ENCODE measurements at places on chromosomes 5 and 9.

DNA sequence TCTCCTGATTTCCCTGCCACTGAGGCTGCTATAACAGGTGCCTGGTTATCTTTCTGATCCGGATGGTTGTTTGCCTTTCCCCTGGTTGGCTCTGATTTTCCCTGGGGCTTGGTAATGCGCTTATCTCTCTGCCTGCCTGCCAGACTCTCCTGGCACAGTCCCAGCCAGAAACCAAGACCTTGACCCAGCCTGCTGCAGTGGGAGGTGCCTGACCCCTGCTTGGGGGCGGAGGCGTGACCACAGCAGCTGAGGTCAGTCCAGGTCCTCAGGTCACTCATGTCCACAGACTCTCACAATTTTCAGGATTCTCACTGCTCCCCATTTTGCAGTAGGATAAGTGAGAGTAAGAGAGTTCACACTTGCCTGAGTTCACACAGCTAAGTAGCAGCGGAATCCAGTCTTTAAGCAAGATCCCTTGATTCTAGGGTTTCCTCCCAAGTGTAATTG, 24.4 kb upstream of the SYNPO start:
- DNase-seq = no peak

- no peak for DNase-seq
Observed at GRCh38 chr9:111961009-111961408, 64.4 kb downstream of the UGCG start.

DNA sequence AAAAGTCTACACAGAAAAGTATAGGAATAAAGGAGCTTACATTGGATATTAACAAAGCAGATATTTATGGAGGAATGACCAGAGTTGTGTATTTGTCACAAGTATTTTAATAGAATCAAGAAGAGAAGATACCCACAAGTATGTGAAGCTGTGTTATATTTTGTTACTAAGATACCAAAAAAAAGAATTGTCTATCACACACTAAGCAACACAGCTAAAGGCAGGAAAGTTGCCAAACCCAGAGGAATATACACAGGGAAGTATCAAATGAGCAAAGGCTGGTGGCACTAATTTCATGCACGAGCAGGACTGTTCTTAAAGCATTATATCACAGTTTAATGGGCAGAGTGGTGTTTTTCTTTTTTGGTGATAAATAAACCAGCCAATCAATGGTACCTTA, 30.9 kb upstream of the RAI14 start:
- DNase-seq = no peak

DNA sequence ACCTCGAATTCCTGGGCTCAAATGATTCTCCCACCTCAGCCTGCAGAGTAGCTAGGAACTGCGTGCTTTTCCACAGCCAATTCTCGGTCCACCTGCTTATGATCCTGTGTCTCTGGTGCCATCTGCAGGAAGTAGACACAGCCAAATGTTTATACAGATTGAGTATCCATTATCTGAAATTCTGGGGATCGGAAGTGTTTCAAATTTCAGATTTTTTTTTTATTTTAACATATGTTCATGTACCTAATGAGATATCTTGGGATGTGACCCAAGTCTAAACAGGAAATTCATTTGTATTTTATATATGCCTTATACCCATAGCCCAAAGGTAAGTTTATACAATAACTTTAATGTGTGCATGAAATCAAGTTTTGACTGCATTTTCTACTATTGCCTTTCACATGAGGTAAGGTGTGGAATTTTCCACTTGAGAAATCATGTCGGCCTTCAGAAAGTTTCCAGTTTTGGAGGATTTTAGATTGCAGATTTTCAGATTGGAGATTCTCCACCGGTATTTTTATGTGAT, 89.5 kb downstream of the ESM1 start:
- DNase-seq = no peak

- DNase-seq = no peak
Observed at GRCh38 chr5:131305906-131306305, 42.1 kb downstream of the CDC42SE2 start.

DNA sequence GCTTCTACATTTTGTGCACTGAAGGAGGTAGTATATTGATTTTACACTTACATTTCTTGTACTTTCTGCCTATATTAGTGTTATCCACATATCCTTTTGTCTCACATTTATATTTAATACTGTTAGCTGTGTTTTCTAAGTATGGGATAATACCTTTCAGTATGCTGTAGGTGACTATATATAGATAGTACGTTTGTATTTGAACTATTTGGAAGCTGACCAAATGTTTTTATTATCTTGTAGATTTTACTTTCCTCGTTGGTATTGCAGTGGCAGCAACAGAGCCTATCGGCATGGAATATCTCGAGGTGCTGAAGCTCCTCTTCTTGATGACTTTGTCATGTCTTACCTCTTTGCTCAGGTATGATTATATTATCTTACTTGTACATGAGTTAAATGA, 59.1 kb downstream of the JAK2 start:
- DNase-seq = no peak

DNA sequence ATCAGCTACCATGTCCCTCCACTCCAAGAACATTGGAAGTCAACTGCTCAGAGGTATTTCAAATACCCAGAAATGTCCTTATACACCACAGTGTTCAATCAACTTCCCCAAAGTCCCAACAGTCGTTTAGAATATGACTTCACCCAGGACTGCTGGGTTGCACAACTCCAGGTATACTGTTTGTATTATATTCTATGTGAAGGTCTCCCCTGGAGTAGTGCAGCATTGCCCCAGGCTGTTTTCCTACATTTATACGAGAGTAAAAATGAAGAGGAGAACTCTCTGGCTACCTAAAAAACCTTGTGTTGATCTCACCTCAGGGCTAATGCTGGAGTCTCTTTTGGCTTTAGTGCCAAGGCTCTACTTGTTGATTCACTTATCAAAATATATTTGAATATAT, 183.6 kb upstream of the MAP3K1 start:
- no peak for DNase-seq

DNA sequence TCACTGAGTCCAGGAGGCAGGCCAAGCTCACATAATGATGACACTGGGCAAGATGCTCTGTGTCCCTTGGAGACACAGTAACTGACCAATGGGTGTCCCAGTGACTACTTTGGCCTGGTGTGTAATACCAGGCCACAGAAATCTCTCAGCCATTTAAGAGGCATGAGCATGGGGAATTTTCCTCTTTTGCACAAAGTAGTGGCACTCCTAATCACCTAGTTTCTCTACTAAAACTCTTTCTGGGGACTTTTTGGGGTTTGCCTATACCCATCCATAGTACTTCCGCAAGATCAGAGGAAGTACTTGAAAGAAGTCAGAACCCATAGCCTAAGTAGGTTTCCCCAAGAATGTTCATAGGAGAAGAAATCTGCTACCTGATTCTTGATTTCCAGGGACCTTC, 161.9 kb downstream of the ARSB start:
- DNase-seq = no peak

GRCh38 chr5:10063997-10064396, 185.7 kb downstream of the ATPSCKMT start:
- no peak for DNase-seq

- DNase-seq = peak; percentile 5
Observed at GRCh38 chr5:114449860-114450421, 88.1 kb downstream of the KCNN2 start.
